Dorsolateral prefrontal cortex (tissue), 122 donors: ENCODE measurements at places on chromosomes 12 and 14. TPM values are rescaled to one million over a fixed set of nuclear protein-coding genes. Genes with fewer than 3 reads are reported as not detected.

GRCh38 chr12:79659961-79660431 lies 30.8 kb downstream of the PAWR start:
- no peak for DNase-seq

DNA sequence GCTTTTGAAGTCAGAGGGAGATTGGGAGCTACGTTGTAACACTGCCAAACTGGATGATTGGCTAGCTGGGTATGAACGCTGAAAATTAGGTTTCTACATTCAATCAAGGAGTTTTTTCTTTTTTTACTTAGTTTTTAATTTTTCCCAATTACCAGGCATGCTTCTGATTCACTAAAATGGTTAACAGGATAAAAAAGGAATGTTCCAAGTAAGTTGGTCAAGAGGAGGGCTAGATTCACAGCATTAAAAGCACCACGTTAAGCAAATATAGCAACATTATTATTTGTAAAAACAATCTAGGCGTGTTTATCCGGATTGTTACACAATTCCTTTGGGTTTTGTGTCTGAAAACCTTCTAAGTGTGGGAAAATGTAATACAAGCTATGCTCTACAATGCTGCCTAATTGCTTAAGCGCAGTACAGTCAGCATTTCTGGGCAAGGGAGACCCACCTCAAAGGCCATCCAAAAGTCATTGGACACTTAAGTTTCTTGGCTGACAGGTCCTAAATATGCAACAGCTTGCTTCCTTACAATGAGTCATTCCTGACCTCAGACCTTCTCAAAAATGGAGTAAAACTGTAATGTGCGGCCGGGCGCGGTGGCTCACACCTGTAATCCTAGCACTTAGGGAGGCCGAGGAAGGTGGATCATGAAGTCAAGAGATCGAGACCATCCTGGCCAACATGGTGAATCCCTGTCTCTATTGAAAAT lies 1.2 kb downstream of the RPLP0 start:
- DNase-seq: no peak

DNA sequence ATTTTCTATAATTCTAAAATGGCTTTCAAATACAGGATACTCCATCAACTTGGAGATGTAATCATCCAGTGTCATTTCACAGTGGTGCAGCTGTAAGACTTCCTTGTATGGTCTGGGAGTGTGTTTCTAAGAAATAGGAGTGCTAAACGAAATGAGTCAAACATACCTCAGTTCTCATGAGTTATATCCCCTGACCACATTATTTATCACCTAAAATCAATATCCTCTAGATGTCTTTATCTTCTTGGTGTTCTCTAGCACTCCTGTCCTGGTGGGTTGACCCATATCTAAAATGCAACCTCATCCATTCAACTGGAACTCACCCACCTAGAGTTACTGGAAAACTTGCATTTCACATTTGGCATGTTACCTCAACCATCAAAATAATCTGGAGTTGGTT lies 33.2 kb downstream of the TMEM30B start:
- DNase-seq: no peak

DNA sequence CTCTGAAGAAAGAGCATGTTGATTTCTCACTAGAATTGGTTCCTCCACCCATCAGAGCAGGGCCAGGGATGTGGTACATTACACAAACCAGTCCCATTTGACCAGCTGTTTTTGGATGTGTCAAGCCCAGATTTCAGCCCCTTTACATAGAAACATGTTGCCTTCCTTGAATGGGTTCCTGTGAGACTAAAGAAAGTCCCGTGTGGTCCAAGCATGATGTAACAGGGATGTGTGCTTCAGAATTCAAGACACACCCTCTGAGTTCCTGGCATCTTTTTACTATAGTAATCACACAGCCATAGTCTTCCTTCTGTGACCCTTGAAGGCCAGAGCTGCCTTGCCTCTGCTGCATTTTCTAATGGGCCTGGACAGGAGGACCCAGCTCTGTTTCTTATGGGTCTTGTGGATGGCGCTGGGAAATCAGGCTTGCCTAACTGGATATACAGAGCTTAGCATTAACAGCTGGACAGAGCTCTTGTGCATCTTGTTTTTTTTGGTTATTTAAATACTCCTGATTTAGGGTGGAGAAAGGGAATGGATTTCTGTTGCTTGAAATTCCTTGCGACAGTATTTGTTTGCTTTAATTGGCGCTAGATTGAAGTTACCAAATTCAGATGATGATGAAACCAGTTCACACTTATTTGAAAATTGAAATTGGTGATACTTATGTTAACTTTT lies 341.0 kb downstream of the ZFP36L1 start:
- no peak for DNase-seq

DNA sequence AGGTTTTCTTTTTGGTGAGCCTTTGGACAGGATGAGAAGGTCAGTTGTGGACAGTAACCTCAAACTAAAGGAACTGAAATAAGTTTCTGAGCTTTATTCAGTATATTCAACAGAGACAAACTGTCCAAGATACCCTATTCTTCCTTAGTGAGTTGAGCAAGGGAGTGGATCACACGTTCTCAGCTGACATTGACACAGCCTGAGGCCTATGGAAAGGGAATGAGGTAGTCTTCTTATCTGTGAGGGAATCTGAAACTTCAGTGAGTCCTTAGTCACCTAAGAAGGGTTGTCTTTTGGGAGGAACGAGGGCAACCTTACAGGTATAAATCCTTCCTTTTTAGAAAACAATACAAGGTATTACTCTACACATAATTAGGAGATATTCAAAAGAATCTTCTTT lies 5.0 kb upstream of the NUBPL start:
- no peak for DNase-seq

- DNase-seq: no peak
Observed at GRCh38 chr12:38886064-38886463, 19.3 kb downstream of the CPNE8 start.

DNA sequence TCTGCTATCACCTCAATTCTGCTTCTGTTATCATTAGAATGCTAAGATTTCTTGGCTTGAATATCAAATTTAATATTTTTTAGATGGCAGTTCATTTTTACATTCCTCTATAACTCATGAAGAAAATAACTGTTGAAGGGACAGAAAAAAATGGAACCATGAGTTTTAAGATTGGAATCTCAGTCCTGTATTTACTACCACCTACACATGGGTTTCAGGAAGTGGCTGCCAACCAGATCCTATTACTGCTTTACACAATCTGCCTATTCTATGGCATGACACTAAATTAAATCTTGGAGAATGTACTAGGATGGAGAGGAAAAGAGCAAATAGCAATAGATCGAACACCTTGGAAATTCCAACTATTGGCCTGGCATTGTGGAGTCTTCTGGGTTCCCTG lies 140.8 kb downstream of the DUSP6 start:
- no peak for DNase-seq

- DNase-seq: no peak
Observed at GRCh38 chr14:44388306-44388705, 118.8 kb downstream of the FSCB start.

GRCh38 chr14:50714450-50715073 lies 46.5 kb upstream of the SAV1 start:
- DNase-seq: no peak

DNA sequence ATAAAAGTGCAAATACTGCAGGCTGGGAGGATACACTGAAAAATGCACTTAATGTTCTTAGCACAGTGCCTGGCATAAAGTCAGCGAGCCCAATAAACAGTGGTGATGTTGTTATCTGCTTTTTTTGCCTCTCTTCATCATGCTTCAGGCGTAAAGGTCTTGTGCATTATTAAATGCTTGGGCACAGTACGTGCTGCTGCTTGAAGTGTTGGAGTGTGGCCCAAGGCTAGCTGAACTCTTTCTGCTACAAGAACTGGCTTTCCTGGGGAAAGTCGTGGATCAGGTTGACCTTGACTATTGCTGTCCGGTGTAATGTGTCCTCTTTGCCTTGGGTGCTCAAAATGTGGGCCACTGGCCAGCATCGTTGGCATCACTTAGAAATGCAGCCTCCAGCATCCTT lies 43.0 kb downstream of the SMOC1 start:
- no peak for DNase-seq

- no peak for DNase-seq
Observed at GRCh38 chr14:70771781-70772212, 37.5 kb downstream of the MAP3K9 start.

GRCh38 chr12:79174626-79175025 lies 310.1 kb downstream of the SYT1 start:
- DNase-seq: no peak

GRCh38 chr12:29207120-29207519 lies 58.0 kb downstream of the FAR2 start:
- DNase-seq: no peak

- no peak for DNase-seq
Observed at GRCh38 chr14:29897181-29897580, 30.5 kb downstream of the PRKD1 start.

GRCh38 chr12:2140858-2141519 lies 88.2 kb downstream of the CACNA1C start:
- DNase-seq: no peak

- no peak for DNase-seq
Observed at GRCh38 chr12:30023186-30023585, 239.4 kb upstream of the TMTC1 start.

DNA sequence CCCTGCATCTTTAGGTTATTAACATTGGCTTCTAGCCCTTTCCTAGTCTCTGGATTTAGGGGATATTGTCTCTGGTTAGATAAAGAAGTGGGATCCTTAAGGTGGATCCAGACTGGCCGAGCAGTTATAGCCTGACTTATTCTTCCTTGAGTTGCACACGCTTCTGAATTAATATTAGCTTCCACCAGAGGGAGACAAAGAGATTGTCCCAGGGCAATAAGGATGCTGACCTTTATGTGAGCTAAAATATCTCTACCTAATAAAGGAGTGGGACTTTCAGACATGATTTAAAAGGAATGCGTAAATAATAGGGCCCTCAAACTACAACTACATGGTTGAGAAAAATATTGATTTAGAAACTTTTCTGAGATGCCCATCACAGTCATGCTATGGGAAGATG lies 139.7 kb downstream of the SLCO1B3 start:
- no peak for DNase-seq

DNA sequence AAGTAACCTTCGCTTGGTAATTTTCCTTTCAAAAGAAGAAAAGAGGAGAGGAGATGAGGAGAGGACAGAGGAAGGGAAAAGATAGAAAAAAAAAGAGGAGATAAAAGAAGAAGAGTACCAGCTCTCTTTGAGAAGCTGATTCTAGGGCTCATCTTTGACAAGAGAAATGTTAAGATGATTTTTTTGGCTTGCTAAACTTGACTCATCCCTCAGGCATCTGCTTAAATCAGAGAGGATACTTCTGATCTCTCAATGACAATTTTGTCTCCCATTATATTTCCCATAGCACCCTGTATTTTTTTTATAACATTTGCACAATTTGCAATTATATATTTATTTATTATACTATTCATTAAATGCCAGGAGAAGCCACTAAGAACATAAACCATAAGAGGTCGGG lies 17.1 kb downstream of the SYT1 start:
- DNase-seq: no peak

GRCh38 chr14:48398675-48399282 lies 723.4 kb upstream of the MDGA2 start:
- no peak for DNase-seq

- no peak for DNase-seq
Observed at GRCh38 chr14:86961106-86961716, 1031.8 kb downstream of the GALC start.

- DNase-seq: no peak
Observed at GRCh38 chr14:59275668-59276067, 87.2 kb downstream of the DAAM1 start.

DNA sequence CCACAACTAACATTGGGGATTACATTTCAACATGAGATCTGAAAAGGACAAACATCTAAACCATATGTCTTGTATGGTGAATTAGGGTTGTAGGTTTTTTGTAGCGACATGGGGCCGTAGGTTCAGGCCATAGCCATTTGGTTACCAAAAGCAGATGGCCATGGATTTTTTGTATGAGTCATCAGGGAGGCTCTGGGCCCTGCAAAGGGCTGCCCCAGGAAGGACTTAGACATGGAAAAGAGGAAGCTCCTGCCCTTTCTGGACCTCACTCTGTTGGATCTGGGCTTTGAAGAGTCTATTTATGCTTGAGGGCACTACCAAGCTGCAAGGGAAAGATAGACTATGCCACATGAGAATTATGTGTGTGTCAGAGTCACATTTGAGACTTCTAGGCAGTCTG lies 89.3 kb upstream of the DHRS4 start:
- DNase-seq: no peak

The OVCH1 gene
- 1.6 TPM for total RNA-seq

The EPYC gene
- total RNA-seq: not detected

The KRT2 gene
- not detected for total RNA-seq

The TEX52 gene
- not detected for total RNA-seq

The BBS10 gene
- 14.1 TPM for total RNA-seq
